ENCODE measurements at places on chromosomes 7 and 10.

DNA sequence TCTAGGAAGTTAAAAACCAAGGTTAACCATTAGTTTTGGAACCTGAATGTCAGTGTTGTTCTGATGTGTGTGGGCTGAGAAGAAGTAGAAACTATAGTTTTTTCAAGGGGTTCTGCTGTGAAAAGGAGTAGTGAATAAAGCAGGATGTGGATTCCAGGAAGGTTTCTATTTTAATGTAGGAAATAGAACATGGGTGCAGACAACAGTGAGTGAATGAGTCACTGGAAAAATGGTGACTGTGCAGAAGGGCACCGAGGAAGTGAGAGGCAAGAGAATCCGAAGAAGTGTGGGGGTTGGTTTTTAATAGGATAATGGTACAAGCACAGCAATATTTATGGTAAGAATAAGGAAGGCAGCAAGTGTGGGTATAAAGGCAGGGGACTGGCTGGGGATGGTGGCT is 120.4 kb downstream of the ARHGAP21 start:
- no peak for DNase-seq

DNA sequence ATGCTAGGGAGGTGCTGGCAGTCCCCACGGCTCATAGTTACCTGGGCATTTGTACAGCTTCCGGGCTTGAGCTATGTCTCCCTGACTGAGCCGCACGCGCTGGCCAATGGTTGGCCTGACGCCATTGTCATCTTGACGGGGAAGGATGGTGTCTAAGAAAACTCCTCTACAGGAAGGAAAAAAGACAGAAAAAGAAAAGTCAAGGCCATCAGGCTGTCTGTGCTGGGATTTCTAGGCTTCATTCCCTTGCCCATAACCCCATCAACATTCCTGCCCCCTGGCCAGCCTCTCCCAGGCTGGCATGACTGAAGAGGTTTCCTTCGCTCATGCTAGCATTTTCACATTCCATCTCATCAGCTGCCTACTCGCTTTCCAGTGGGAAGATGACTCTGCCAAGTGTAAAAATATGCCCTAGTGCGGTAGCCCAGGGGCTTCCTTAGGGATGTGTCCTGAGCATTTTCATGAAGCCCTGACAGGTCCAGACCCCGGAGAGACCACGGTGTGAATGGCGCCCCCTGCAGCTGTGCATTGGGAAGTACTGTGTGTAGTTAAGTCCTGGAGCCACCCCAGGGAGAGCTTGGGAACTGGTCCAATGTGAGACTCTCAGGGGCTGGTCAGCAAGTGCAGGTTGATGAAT is 54.5 kb upstream of the OPALIN start:
- no peak for DNase-seq

GRCh38 chr10:124706462-124707143 is 37.6 kb downstream of the FAM53B start:
- no peak for DNase-seq

DNA sequence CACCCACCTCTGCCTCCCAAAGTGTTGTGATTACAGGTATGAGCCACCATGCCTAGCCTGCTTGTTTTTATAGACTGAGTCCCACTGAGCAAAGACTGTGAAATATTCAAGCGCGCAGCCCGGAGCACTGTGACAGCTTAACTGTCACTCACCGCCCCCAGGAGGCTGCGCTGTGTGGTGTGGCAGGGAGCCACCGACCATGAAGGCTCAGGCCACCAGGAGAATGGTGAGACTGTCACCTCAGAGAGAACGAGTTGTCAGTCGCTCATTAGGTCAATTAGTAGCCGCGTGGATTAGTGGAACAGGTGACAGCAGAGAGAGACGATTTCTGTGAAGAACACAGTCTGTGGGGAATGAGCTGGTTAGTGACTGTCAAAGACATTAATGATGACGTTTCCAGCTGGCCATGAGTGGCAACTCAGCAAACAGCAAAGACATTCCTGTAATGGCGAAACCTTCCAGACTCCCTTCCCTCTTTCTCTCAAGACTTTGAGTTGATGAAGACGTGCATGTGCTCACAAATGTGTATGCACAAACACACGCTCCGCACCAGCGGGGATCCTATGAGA is 64.5 kb downstream of the CYCS start:
- DNase-seq = no peak

- no peak for DNase-seq
These were observed 58.9 kb upstream of the STRIP2 start for GRCh38 chr7:129375141-129375938.

- no peak for DNase-seq
These were observed 814 bp downstream of the HK1 start for GRCh38 chr10:69279110-69279509.

DNA sequence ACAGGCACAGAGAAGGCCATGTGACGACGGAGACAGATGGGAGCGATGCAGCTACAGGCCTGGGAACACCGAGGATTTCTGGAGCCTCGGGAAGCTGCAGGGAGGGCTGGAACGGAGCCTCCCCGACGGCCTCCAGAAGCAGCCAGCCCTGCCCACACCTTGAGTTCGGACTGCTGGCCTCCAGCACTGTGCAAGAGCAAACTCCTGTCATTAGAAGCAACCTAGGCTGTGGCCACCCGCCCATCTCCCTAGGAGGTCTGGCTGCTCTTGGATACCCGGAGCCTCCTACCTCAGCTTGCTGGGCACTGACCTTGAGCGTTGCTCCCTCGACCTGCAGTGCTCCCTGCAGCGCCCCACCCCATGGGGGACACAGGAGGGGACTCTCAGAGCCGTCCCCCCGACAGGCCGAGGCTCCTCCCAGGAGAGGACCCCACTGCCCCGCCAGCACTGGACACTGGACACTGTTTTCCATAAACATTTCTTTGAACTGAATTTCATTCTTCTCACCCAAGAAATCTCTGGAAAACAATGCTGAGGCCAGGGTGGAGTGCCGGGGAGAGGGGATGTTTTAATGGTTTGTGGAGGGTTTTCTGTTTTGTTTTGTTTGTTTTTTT is 22.5 kb upstream of the TNRC18 start:
- no peak for DNase-seq

DNA sequence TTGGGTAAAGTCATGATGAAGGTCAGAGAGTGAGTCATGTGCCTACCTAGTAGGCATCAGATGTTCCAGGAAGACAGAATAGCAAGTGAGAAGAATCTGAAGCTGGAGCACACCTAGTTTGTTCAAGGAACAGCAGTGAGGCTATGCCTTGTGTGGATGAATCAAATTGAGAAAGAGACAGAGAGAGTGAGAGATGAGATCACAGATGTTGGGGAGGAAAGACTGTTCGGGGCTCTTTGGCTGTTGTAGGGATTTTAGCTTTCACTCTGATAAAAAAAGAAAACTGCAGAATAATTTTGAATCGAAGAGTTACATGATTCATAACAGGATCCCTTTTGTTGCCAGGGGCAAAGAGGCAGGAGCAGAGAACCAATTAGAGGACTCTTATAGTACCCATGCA is 6.3 kb downstream of the LIPF start:
- DNase-seq = no peak

- DNase-seq = no peak
These were observed 19.0 kb upstream of the ANKRD2 start for GRCh38 chr10:97553575-97554031.

DNA sequence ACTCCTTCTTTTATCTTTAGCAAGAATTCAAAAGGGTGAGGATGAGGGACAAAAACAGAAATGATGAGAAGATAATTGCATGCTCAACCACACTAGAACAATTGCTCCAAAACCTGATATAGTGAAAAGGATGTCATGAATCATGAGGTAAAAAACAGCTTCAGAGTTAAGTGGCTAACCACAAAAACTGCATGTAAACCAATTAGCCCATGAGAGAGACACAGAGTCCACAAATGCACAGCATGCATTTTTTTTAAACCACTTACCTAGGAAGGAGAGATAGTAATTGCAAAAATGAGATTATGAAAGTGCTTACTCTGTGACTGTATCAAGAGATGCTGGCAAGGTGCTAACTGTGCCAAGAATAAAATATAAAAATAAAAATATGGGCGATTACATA is 132.9 kb downstream of the MBL2 start:
- no peak for DNase-seq

DNA sequence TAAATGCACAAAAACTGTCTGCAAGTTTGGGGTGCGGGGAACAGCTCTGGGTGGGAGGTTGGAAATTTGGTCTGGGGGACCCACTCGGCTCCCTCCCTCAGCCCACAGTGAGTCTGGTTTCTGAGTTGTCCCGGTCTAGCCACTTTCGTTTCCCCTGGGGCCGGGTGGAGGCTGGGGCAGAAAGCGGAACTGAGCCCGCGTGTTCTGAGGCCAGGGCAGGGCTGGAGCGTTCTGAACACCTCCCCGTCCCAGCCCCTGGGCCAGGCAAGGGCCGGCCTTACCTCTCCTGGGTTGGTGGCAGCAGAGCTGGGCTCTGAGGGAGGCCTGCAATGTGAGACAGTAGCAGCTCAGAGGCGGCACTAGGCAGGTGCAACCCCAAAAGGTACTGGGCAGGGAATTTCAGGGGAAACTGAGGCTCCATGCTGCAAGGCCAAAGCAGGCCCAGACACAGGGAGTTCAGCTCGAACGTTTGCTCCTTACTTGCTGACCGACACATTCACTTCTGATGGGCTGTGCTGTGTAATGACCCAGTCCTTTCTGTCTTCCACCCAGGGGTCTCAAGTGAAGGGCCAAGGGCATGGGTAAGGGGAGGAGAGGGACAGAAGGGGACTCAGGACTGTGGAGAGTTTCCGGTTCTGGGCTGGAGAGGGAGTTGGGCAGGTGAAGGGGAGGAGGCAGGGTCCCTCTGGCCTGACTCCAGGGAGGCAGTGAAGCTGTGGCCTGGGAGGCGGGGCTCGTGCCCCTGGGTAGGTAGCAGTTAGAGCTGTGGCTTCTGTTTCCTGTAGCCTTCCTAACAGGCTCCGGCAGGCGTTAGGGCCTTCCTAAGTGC is 3.0 kb downstream of the IRF5 start:
- peak; percentile 78 for DNase-seq

GRCh38 chr10:79904671-79905321 is 44.1 kb downstream of the SFTPD start:
- DNase-seq = no peak

GRCh38 chr7:151255390-151255789 is 6.9 kb upstream of the SMARCD3 start:
- DNase-seq = no peak

DNA sequence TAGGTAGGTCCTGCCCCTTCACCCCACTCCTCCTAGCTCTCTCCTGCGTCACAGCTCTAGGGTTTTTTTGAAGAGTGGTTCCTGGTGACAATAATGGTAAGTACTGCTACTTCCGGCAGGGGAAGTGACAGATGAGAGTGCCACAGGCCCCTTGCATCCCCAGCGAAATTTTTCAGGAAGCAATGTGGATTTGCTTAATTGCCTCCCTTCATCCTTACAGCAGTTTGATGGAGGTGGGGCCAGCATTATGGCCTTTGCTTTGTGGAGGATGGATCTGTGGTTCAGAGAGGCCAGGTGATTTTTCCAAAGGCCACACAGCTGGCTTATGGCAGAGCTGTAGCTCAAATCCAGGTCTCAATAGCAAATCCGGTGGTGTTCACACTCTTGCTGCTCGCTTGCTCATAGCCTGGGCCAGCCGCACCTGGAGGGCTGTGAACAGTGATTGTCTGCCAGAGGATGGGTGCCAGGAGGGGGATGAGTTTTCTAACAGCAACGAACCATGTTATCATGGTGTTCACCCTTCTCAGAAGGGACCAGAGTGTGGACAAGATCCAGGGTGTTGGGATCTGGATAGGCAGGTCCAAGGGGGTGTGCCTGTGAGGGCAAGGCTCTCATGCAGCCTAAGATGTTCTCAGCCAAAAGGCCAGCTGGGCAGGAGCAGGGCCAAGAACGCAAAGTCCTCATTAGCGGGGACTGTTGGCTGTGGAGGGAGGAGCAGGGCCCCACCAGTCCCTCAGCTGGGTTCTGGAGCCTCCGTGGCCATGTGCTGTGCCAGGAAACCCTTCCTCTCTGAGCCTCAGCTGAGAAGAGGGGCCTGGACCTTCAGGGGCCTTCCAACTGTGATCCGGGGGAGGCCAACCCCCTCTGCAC is 89.0 kb downstream of the EMX2 start:
- DNase-seq = no peak

GRCh38 chr7:24659505-24659904 is 86.3 kb downstream of the PALS2 start:
- no peak for DNase-seq

GRCh38 chr7:33393770-33394169 is 264.4 kb downstream of the BBS9 start:
- DNase-seq = no peak

DNA sequence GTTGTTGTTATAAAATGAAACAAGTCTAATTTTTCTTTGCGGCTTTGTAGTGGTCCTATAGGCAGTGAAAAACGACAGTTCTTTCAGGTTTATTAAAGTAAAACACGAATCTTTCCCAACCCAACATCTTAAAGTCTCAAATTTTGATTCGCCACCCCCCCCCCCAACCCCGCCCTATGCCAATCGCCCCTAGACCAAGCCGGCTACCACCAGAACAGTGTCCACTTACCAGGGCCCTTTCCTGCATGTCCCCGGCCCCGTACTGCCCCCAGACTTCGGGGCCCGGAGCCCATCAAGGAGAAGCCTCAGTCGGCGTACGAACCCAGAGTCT is 335 bp upstream of the CHCHD1 start:
- DNase-seq = no peak

GRCh38 chr7:24884401-24884800 is 95.6 kb downstream of the OSBPL3 start:
- no peak for DNase-seq

DNA sequence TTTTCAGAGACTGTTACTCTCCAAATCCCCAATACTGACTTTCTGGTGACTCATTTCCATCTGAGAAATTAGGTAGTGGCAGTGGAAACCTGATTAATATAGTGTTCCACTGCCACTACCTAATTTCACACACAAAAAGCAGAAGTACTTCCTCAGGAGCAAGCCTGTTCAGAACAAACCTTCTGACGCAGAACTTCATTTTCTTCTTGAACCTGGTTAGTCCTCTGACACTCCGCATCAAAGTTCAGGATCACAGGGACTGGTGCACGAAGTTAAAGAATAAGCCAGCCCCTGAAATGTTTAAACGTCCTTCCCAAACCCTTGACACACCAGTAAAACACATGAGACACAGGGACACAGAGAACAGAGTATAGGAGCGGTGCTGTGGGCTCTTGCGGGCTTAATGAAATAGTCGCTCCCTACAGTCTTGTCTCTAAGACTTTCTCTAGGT is 4.4 kb downstream of the WDR91 start:
- DNase-seq = no peak

GRCh38 chr7:150753239-150753638 is 16.0 kb downstream of the GIMAP5 start:
- DNase-seq = no peak

GRCh38 chr10:31261511-31262311 is 57.3 kb upstream of the ZEB1 start:
- no peak for DNase-seq

- no peak for DNase-seq
These were observed 55.9 kb upstream of the EMX2 start for GRCh38 chr10:117486606-117487005.

GRCh38 chr7:50204581-50204980 is 99.9 kb upstream of the IKZF1 start:
- no peak for DNase-seq

DNA sequence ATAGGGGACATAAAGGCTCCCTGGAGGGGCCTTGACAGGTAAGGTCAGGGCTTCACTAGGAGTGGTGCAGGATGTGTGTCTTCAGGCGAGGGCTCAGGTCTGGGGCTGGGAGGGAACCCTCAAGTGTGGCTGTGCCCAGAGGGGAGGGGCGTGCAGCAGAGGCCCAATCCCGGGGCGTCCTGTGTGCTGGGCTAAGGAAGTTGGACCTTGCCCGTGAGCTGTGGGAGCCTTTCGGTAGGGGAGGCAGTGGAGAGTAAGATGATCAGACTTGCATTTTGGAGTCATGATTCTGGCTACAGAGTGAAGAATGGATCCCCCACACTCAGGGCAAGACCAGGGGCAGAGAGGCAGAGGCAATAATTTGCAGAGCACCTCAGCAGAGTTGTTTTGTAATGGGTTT is 145.4 kb downstream of the BUB3 start:
- DNase-seq = no peak

Data from ascending aorta (tissue), 2 donors.